NCI-H1092 treated with DMSO at 0.1 percent for 48 hours (cell line): ENCODE measurements at places on chromosomes 7 and 10.
A peak's percentile ranks its signal among the peaks of the same experiment; 100 is the strongest.

- DNase-seq = no peak
Measured at GRCh38 chr7:92569137-92569536, 21.1 kb downstream of the FAM133B start.

- no peak for DNase-seq
Measured at GRCh38 chr10:127182161-127182560, 14.2 kb downstream of the INSYN2A start.

- DNase-seq = no peak
Measured at GRCh38 chr7:51158211-51158610, 158.4 kb downstream of the COBL start.

- DNase-seq = no peak
Measured at GRCh38 chr10:79108728-79109127, 40.0 kb downstream of the ZMIZ1 start.

DNA sequence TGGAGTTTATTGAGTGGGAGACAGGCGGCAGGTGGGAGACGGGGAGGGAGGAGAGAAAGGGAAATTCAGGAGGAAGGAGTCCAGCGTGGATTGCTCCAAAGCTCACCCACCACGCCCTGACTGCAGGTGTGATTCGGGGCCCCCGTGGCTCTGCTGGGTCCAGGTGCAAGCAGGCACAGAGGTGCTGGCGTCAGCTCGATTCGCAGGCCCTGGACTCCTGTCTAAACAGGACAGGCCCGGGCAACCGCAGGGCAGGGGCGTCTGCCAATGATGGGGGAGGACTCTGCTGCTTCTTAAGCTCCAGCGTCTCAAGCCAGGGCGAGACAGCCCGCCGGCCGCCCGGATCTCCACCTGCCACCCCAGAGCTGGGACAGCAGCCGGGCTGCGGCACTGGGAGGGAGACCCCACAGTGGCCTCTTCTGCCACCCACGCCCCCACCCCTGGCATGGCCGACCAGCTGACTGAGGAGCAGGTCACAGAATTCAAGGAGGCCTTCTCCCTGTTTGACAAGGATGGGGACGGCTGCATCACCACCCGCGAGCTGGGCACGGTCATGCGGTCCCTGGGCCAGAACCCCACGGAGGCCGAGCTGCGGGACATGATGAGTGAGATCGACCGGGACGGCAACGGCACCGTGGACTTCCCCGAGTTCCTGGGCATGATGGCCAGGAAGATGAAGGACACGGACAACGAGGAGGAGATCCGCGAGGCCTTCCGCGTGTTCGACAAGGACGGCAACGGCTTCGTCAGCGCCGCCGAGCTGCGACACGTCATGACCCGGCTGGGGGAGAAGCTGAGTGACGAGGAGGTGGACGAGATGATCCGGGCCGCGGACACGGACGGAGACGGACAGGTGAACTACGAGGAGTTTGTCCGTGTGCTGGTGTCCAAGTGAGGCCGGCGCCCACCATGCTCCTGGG is at the start of gene CALML3:
Gene CALML3 (plus strand): TSS at position 321 of the 920 bp plus-strand sequence. CDS start 125 bp downstream, at position 446.
- no peak for DNase-seq

DNA sequence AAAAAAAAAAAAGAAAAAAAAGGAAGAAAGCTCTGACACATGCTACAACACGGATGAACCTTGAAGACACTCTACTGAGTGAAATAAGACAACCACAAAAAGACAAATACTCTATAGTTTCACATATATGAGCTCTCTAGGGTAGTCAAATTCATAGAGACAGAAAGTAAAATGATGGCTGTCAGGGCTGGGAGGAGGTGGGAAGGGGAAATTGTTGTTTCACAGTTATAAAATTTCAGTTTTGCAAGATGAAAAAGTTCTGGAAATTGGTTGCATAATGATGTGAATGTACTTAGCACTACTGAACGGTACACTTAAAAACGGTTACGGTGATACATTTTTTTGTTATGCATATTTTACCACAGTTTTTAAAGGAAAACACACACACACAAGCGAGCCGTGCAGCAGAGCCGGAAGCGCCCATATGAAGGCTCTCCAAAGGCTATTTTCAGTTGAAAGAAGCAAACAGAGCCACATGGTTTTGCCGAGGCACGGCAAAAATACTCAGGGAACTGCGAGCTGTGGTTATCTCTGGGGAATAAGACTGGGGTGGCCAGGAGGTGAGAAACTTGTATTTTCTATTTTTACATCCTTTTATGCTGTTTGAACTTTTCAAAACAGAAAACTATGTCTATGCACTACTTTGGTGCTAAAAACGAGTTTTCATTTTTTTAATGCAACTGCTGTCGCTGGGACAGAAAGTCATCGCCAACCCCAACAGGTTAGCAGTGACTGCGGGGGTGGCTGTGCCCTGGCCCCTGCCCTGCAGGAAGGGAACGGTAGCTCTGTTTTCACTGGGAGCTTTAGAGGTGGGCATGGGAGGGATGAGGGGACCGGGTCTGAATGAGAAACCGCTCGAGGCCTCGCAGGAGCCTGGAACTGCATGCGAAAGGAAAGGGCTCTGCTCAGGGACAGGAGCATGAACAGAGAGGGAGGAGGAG is 132.9 kb downstream of the OAT start:
- DNase-seq = no peak

GRCh38 chr10:49299816-49300139 is 808 bp downstream of the C10orf71 start:
- DNase-seq = no peak

DNA sequence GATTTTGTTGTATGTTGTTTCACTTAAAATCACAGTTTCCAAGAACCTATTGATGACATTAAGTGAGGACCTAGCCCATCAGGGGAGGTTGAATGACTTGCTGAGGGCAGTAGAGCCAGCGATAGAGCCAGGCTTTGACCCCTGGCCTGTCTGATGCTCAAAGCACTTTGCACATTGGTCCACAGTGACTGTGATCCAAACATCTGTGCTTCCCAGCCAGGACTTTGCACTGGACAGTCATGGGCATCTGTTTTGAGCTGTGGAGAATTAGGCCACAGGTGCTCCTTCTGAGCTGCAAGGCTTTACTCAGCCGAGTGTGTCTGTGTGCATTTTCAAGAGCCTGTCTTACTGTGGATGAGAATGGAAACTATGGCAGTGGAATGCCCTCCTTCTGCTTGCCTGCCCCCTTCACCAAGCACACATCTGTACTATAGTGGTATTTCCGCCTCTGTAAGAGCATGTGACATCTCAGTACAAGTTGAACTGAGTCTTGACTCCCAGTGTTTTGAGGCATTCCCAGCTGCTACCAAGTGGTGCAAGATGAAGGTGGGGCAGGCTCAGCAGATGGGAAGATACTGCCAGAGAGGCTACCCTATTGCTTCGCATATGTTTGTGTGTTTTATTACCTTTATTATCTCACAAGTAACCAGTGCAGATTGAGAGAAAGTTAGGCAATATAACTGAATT is 72.7 kb upstream of the AOAH start:
- DNase-seq = peak; percentile 3

DNA sequence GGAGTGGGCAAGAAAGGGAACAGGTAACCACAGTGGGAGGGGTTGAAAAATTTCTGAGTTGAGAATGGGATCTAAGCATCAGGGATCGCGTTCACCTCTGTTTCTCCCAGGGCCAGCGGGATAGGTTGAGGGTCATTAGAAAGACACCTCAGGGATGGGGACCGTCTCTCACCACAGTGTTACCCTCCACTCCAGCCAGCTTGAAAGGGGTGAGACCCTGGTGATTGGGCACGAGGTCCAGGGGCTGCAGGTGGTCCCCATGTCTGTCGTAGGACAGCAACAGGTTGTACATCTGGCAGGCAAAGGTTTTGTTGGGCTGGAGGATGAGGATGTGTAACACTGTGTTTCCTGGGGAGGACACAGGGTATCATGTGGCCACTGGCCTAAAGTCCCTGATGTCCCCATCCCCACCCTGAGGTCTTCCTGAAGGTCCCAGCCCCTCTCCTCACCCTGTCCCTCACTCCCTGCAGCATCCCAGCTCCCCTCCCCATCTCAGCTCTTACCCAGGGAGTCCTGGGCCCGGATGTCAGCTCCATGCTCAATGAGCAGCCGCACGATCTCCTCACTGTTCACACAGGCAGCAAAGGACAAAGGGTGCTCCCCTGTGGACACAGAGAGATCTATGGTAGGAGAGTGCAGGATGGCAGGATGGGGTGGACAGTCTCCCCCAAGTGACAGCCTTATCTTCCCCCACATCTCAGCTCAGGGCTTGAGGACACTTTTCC is 9.1 kb downstream of the TRPV6 start:
- no peak for DNase-seq

DNA sequence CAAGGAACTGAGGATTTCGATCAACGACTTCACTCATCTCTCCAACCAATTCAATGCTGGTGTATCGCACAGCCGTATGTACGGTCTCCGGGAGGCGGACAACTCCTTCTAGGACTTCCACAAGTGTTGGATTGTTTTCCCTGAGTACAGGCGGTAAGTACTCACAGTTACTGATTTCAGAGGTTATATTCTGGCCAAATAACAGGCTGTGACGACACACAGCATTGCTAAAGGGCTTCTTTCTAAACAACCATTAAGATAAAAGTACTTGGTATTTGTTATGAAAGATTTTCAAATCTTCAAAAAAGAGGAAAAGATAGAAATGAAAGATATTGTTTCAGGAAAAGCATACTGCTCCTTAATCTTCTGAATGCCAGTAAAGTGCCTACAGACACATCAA is 52.2 kb downstream of the IRF5 start:
- no peak for DNase-seq

GRCh38 chr7:34249192-34249591 is 343.9 kb downstream of the BMPER start:
- no peak for DNase-seq

DNA sequence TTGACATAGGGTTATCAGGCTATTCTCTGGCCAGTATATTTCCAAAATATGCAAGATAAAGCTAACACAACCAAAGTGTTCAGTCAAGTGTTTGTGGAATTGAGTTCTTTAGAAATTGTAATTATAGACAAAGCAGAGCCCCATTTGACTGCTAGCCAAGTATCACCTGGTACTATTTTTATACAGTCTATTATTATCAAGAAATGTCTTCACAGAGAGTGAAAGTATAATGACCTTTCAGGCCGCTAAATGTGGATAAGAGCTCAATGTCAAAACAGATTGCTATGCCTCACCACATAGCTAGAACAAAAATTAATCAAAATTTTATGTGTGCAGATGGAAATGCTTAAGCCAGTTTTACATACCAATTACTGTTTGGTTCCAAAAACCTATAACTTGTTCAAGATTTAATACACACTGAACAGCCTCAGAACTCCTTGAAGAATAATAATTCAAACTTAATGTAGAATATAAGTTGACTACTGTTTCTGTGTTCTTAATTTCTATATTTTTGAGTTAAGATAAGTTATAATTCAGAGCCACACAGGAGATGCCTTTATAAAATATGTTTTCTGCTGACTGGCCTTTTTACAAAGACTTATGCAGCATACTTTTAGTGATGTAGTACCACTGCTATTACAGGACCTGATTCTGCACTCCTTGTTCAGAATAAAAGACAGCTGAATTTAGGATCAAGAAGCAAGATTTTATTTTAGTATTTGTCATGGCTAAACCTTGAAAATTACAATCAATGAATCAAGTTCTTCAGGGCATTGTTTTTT is 31.0 kb downstream of the PRPS1L1 start:
- DNase-seq = no peak

DNA sequence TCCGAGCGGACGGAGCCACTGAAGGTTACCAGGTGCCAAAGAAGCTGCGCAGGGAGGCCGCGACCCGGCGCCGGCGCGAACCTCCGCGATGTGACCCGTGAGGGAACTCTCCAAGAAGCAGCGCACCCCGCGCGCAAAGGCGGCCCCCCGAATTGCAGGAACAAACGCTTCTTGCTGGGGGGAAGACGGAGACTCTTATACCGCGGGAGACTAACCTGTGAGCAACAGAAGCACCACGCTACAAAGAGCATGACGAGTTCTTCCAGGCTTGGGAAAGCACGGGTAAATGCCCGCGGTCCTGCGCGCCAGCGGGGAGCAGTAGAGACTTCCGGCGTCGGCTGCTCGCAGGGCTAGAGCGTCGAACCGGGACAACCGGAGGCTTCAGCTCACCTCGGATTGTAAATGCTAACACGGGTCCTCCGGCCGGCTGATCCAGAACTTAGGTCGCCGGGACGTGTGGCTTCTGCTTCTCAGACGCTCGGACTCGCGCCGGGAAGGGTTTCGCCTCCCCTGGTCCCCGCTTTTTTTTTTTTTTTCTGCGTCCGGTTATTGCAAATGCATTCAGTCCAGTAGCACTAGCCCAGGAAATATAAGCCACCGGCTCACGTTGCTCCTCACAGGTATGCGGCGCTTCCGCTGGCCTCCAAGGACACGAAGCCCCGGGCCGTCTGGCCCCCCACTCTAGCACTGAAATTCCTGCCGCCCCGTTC is at the start of gene COA1:
Gene COA1 (minus strand): TSS at position 310 of the 710 bp plus-strand sequence. CDS start 80,909 bp downstream, outside the sequence.
- peak; percentile 92 for DNase-seq

- DNase-seq = peak; percentile 17
Measured at GRCh38 chr10:124354411-124355382, 64.0 kb downstream of the OAT start.

DNA sequence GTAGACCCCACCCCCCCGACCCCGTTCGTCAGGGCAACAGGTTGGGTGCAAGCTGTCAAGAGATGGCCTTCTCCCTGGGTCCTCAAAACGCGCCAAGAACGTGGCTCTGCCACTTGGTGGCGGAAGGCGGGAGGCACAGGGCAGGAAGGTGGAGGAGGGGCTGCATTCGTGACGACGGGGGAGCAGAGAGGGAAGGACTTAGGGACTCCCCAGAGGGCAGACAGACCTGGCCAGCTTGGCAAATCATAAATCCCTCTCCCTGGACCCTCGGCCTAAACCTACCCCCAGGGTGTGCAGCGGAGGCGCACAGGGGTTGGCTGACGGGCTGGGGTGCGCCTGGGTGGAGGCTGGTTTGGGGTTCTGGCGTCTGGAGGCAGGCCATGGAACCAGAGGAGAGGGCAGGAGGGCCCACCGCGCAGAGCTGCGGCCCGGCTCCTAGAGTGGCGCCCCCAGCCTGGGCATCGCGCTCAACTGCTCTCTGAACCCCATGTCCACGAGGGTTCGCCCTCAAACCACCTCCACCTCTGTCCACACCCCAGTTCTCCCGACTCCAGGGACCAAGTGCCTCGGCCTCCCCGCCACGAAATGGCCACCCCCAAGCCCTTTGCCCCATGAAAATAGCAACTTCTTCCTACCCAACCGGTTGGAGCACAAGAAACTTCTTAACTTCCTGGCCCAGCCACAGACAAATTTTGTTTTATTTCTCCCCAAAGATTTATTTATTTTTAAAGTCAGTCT is 10.8 kb upstream of the GATA3 start:
- DNase-seq = no peak
